ENCODE measurements at places on chromosomes 16 and 17.

DNA sequence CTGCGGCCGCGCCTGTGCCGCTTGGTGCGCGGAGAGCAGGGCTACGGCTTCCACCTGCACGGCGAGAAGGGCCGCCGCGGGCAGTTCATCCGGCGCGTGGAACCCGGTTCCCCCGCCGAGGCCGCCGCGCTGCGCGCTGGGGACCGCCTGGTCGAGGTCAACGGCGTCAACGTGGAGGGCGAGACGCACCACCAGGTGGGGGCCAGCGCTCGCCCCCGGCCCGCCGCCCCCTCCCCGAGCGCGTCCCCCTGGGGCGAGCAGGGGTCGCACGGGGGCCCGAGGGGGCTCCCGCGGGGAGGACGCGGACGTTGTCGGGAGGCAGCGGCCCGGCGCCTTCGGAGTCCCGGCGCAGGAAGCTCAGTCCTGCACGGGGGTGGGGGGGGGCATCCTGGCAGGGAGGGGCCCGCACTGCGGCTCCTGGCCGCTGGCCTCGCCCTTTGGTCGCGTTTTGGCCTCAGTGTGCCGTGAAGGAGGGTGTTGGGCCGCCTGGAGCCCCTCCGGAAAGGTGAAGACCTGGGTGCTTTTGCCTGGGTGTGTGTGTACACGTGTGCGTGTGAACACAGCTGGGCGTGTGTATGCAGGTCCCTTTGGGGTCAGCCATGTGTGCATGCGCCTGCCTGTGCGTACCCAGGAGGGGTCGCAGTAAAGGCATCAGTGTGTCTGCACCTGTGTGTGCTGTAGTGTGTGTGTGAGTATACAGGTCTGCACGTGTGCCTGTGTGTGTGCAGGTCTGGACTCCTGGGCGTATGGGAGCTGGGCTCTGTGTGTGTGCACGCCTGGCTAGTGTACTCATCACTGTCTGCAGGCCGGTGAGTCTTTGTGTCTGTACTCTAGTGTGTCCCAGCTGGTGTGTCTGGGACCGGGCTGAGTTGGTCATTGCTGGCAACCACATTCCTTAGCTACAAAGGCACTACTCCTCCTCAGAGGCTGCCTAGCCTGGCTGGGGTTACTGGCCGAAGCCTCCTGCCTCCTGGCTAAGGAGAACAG is 615 bp downstream of the NHERF2 start:
- no peak for DNase-seq

GRCh38 chr17:57488856-57489255 is 232.5 kb downstream of the MSI2 start:
- no peak for DNase-seq

DNA sequence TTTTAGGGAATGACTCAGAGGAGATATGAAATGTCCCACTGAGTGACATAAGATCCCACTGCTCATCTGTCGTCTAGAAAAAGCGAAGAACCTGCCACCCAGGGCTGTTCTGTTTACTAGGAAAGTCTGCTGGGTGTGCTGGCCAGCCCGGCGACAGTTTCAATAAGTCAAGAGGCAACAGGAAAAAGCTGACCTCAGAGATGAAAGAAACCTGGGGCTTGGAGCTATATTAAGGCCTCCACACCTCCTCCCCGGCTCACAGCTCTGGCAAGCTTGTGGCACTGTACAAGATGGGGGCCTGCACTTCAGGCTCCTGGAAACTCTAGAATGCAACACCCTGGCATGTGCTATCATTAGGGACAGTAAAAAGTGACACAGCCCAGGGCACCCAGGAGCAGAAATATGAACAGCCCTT is 10.6 kb downstream of the ZFHX3 start:
- DNase-seq = no peak

GRCh38 chr17:31609331-31609730 is 217.9 kb downstream of the RAB11FIP4 start:
- DNase-seq = no peak

DNA sequence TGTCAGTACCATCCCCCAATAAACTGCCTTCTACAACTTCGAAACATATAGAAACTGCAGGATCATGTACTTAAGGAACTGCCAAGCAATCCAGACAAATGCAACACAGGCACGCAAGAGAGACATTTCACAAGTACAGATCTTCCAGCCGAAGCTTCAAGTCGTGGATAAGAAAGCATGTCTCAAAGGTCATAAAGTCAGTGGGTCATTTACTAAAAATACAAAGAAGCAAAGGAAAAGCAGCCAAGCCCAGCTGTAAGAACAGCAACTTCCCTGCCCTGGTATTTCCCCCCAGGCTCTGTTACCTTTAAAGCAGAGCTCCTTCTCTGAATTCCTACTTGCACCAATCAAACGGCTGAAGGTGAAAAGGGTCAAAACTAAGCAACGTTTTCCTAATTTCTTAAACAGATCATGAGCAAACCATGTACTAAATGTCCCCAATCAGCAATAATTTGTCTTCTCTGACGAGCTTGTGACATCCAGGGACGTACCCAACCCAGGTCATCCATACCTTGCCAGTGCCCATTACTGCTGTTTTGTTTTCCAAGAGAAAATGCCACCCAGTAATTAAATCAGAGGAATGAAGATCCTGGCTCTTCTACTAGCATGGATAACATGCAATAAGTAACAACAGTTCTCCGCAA is 1.7 kb downstream of the AKTIP start:
- no peak for DNase-seq

- no peak for DNase-seq
Measured at GRCh38 chr17:56913000-56913311, 893 bp downstream of the TRIM25 start.

DNA sequence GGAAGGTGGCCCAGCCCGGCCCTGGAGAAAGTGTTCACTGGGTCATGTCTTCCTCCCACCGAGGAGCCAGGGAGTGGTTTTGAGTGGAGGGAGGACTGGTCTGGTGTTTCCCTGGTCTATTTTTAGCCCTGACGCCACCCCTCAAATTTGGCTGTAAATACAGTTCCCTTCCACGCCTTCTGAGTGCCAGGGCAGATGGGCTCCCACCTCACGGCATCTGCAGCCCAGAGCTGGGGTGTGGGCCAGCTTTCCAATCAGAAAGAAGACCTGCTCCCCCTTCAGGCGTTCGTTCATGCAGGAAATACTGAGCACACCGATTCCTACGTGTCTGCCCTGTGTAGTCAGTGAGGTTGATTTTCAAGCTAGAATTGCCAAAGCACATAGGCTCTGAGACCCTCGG is 53.7 kb downstream of the SNX20 start:
- DNase-seq = no peak

DNA sequence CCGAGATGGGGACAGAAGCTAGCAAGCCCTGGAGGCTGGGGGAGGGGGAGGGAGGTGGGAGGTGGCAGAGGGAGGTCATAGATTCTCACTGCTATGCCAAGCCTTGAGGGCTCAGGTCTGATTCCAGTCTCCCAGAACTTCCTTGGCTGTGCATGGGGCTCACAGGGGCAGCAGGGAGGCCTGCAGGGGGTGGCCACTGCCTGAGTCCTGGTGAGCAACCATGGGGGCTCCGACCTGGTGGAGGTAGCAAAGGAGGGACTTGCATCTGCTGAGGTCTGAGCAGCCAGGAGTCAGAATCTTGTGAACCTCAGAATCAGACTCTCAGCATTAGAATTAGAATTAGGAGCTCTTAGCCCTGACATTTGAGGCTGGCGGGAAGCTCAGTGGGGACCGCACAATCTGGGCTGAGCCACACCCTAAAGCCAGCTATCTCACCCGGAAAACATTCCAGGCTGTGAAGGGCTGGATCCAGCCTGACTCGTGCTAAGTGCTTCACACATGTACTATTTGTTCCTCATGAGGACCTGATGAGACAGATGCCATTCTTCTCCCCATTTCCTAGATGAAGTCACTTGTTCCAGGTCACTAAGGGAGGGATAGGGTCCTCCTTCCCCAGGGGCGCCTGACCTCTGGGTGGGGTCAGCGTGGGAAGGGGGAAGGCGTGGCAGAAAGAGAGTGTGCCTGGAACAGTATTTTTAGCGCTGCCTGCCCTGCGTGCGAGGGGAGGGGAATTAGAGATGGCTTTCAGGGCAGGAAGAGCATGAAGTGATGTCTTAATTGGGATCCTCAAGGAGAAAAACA is 17.3 kb upstream of the KCNJ12 start:
- no peak for DNase-seq

- DNase-seq = no peak
Measured at GRCh38 chr16:24611310-24611709, 71.9 kb downstream of the RBBP6 start.

GRCh38 chr17:74868251-74868907 is 4.4 kb downstream of the FDXR start:
- DNase-seq = no peak

DNA sequence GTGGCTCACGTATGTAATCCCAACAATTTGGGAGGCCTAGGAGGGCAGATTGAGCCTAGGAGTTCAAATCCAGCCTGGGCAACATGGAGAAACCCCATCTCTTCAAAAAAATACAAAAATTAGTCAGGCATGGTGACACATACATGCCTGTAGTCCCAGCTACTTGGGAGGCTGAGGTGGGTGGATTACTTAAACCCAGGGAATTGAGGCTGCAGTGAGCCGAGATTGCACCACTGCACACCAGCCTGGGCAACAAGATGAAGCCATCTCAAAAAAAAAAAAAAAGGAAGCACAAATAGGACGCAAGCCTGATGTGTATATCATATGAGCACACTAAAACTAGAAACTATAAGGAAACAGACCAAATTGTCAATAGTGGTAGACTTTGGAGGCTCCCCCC is 17.1 kb upstream of the FLCN start:
- no peak for DNase-seq

DNA sequence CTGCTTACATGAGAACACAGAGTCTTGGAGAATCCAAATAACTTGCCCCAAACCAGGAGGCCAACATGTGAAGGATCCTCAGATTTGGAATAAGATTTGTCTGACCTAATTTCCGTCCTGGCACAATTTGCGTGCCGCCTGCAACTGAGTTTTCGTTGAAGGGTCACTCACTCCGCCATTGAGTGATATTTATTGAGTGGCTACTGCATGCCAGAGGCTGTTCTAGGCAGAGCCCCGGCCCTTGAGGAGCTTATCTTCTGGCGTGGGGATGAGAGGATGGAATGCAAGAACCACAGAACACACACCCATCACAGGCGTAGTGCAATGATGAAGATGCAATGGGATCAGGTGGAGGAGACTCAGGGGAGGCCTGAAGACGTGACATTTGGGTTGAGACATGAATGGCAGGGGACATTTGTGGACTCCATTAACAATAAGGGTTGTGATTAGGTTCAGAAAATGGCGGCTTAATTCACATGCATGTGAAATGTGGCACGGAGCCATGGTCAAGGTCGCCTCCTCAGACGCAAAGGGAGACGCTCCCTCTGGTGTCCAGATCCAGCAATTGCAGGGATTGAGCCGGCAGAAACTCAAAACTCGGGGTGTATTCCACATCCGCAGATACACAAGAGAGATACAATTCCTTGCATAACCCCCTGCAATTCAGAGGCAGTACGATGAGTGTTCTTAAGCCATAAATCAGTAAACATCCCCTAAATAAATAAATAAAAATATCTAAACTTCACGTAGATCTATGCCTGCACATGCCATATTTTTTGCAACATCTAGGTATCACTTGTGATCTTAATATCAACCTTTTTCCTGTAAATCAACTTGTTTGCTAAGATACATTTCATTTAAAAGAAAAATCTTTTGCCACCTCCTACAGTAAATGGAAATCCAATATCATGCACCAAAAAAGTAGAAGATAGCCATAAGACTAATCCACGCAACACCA is 57.9 kb upstream of the CACNG4 start:
- peak; percentile 46 for DNase-seq

GRCh38 chr17:48492401-48493298 is 38.2 kb downstream of the HOXB1 start:
- DNase-seq = no peak

- no peak for DNase-seq
Measured at GRCh38 chr16:83273504-83274173, 534.1 kb upstream of the HSBP1 start.

DNA sequence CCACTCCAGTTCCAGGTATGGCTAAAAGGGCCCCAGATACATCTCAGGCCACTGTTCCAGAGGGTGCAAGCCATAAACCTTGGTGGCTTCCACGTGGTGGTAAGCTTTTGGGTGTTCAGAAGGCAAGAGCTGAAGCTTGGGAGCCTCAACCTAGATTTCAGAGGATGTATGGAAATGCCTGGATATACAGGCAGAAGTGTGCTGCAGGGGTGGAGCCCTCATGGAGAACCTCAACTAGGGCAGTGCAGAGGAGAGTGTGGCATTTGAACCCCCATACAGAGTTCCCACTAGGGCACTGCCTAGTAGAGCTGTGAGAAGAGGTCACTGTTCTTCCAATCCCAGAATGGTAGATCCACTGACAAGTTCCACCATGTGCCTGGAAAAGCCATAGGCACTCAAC is 267.3 kb downstream of the SLC39A11 start:
- no peak for DNase-seq

DNA sequence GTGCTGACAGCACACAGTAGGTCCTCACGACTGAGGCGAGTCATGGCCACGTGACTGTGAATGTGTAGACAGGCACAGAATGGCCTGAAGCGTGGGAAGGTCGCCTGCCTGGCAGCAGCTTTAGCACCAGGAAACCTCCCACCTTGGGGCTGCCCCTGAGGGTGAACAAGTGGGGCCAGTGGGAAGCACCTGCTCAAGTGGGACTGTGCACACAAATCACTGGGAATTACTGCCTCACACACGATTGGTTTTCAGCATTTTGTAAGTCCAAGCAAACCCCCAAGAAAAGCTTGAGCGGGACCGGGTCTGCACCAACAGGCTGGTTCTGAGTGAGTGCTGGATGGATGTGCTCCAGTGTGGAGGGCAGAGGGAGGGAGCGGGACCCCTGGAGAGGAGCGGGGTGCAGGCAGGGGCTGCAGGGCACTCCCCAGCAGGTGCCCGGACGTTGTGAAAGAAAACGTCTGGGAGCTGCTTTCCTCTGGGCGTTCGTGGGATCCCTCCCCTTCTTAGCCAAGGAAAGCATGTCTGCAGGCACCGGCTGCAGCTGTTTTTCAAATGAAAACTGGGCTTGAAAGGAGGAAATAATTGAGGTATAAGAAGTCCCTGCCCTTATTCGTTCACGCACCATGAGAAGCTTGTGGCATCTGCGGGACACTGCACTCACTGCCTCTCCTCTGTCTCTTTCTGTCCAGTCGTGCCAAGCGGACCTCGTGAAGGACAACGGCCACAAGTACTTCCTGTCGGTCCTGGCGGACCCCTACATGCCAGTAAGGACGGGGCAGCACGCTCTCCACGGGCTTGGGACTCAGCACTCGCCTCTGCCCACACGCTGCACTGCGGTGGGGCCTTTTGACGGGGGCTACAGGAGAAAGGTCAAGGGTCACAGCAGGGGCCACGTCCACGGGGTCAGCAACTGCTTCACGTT is 111.7 kb upstream of the CHMP6 start:
- no peak for DNase-seq

- DNase-seq = no peak
Measured at GRCh38 chr17:78921437-78921971, 3.7 kb downstream of the TIMP2 start.

DNA sequence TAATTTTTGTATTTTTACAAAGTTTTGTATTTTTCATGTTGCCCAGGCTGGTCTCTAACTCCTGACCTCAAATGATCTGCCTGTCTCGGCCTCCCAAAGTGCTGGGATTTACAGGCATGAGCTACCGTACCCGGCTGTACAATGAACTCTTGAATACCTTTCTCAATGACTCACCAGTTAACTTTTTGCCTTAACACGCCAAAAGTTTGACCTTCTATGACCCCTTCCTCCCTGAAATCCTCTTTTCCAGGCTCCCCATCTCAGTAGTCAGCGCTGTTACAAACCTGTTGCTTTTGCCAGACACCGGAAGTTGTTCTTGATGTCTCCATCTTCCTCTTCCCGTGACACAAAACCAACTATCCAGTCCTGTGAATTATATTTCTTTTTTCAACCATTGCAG is 158.1 kb upstream of the ASIC2 start:
- DNase-seq = no peak

GRCh38 chr16:30187556-30187865 is 4.1 kb downstream of the CORO1A start:
- DNase-seq = no peak
